ENCODE measurements at places on chromosomes 5 and 9. TPM values are rescaled to one million over a fixed set of nuclear protein-coding genes. Genes with fewer than 3 reads are reported as not detected.

The DMRT1 gene
- total RNA-seq = not detected

The GABBR2 gene
- total RNA-seq = 0.75 TPM

The PCDHGB5 gene
- total RNA-seq = 4.0 TPM

The MARCHF11 gene
- total RNA-seq = not detected

The ANXA2R gene
- total RNA-seq = 2.2 TPM

The PLPP7 gene
- total RNA-seq = 2.2 TPM

The CHSY3 gene
- 2.5 TPM for total RNA-seq

The TICAM2 gene
- total RNA-seq = 1.2 TPM

The ABLIM3 gene
- total RNA-seq = 15.6 TPM

The WASHC1 gene
- 2.9 TPM for total RNA-seq

The ARSB gene
- total RNA-seq = 16.7 TPM

The SEMA6A gene
- 8.3 TPM for total RNA-seq

The RELL2 gene
- total RNA-seq = 3.3 TPM

The PIP5KL1 gene
- total RNA-seq = 0.87 TPM

The TMEM167A gene
- 46.7 TPM for total RNA-seq

The RANBP17 gene
- total RNA-seq = 15.0 TPM

The DNAJC18 gene
- 4.5 TPM for total RNA-seq

The FRMD3 gene
- total RNA-seq = 1.4 TPM

The PCDHAC1 gene
- total RNA-seq = not detected

The CSF2 gene
- total RNA-seq = 13.2 TPM

The TMEM174 gene
- total RNA-seq = not detected

The LRSAM1 gene
- total RNA-seq = 17.1 TPM

The SHC3 gene
- total RNA-seq = 4.1 TPM

The PCDHGA5 gene
- 0.63 TPM for total RNA-seq

The BAG1 gene
- total RNA-seq = 38.5 TPM

The PRLR gene
- 0.35 TPM for total RNA-seq

The OTP gene
- not detected for total RNA-seq

The SLC12A2 gene
- 14.2 TPM for total RNA-seq

The IFNK gene
- total RNA-seq = not detected

The AQP3 gene
- total RNA-seq = 0.65 TPM

The SLC25A2 gene
- 0.29 TPM for total RNA-seq

The CTXN3 gene
- not detected for total RNA-seq

The TAS2R1 gene
- total RNA-seq = not detected

The PRR16 gene
- total RNA-seq = 0.23 TPM

The HRH2 gene
- 0.29 TPM for total RNA-seq

The FAM78A gene
- total RNA-seq = 0.29 TPM

The MCC gene
- total RNA-seq = 4.3 TPM

The GAS1 gene
- 1.7 TPM for total RNA-seq

The FAM221B gene
- total RNA-seq = not detected

The FGF1 gene
- total RNA-seq = 4.7 TPM

The GPR21 gene
- total RNA-seq = not detected

The PDGFRB gene
- 2.2 TPM for total RNA-seq

The CCNI2 gene
- total RNA-seq = 3.8 TPM

The OBP2B gene
- total RNA-seq = not detected

The KCNMB1 gene
- not detected for total RNA-seq

The CLIC3 gene
- 2.4 TPM for total RNA-seq

The SLC31A2 gene
- 3.7 TPM for total RNA-seq

The OGN gene
- not detected for total RNA-seq
